Lung (tissue), 17 donors: ENCODE measurements at places on chromosomes 13 and 19. TPM values are rescaled to one million over a fixed set of nuclear protein-coding genes. Genes with fewer than 3 reads are reported as not detected.

CBARP gene
- 0.41 TPM for polyA plus RNA-seq

PLPPR3 gene
- 0.91 TPM for polyA plus RNA-seq

RFPL4A gene
- not detected for polyA plus RNA-seq

DCT gene
- 0.12 TPM for polyA plus RNA-seq

PRODH2 gene
- polyA plus RNA-seq, result not detected

MAB21L1 gene
- polyA plus RNA-seq, result 0.04 TPM

ZNF536 gene
- polyA plus RNA-seq, result 0.07 TPM

ATXN8OS gene
- polyA plus RNA-seq, result not detected

PLIN3 gene
- 105 TPM for polyA plus RNA-seq

OR7G3 gene
- polyA plus RNA-seq, result not detected
